ENCODE measurements at places on chromosomes 2 and 18.

GRCh38 chr2:96134421-96134820, 3.9 kb downstream of the ASTL start:
- no peak for DNase-seq

DNA sequence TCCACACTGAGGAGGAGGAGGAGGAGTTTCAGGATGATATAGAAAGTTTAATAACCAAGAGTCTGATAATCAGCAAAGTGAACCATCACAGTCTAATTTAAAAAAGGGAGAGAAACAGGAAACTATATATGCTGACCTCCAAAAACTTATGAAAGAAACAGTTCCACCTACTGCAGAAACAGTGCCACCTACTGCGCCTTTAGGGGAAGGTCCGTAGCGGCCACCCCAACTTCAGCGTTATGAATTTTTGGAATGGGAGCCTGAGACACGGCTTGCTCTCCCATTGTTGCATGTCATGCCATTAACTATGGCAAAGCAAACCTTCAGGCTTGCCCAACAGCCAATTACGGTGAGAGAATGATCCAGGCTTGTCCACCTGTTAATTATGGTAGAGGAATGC, 1719.2 kb upstream of the LRRTM1 start:
- DNase-seq = no peak

- DNase-seq = peak; percentile 53
Observed at GRCh38 chr2:173427887-173428668, 73.4 kb downstream of the CDCA7 start.

DNA sequence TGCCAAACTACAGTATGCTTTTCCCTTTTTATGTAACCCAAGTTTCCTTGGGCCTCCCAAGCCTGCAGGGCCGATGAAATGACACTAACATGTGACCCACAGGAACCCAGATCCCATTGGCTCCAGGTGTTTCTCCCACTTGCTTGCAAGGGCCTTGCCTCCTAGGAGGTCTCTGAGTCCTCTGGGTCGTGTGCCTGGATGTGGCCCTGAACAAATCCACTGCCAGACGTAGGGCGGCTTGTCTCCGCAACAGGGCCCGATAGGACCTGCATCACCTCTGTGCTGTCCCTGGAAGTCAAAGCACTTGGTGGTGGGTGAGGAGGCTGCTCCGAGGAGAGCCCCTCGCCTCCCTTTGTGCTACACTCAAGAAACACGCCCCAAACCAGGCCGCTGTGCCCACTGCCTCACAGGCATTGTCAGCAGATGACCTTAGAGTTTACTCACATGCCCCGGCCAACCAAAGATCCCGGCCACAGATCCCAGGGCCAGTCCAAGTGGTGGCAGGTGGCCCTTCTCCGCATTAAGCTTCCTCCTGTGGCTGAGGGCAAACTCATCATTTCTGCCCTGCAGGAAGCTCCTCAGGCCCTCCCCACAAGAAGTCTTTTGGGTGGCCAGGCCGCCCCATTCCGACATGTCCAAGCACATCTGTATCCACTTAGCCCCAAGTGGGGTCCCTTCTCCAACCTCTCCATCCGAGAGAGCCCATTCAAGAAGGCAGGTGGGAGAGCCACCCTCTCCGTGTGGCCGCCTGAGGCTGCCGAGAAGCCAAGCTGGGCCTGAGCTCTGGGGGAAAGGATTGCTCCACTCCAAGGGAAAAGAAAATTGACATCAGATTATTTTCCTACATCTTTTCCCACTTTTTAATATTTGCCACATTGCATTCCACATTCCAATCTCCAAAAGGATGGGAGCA, 76.7 kb downstream of the GFPT1 start:
- DNase-seq = no peak

- DNase-seq = no peak
Observed at GRCh38 chr2:206328974-206329373, 54.5 kb downstream of the ZDBF2 start.

DNA sequence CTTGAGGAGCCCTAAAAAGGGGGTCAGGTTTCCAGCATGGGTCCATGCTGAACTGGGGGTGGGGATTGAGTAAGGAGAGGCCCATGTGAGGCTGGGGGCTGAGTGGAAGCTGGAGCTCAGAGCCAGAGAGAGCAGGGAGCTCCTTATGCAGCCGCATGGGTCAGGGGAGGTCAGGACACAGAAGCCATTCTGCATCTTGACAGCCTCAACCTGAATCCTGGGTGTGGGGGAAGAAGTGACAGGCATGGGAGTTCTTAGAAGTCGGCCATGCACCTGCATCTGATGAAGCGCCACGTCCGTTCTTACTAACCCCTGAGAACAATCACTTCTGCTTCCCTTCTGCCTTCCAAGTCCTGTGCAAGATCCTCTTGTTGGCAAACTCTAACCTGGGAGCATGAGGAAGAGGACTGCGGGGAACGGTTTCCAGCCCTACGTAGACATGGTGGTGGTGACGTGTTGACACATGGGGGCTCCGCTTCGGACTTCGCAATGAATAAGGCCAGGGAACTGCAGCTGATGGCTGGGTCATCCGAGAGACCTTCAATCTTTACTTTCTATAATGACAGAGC, 22.3 kb downstream of the GNLY start:
- DNase-seq = no peak

- DNase-seq = no peak
Observed at GRCh38 chr2:168355779-168356476, 100.1 kb upstream of the CERS6 start.

GRCh38 chr2:235868224-235868623, 300.0 kb downstream of the GBX2 start:
- no peak for DNase-seq

GRCh38 chr2:237996021-237996593, 29.3 kb downstream of the UBE2F start:
- peak; percentile 75 for DNase-seq

DNA sequence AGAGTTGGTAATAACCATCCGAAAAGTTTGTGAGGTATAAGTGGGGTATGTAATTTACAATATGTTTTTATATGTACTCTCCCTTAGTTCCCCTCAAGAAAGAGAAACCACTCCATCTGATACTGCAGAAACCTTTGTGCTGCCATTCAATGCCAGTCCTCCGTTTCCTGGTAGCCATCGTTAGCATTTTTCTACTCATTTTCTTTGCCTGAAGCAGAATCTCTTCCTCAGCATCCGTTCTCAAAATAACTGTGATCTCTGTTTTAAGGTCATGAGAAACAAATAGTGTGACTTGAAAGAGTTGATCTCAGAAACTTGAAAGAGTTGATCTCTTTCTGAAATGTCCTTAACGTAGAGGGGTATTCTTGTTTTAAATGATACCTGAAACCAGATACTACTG, 996 bp downstream of the PTCD3 start:
- peak; percentile 23 for DNase-seq

DNA sequence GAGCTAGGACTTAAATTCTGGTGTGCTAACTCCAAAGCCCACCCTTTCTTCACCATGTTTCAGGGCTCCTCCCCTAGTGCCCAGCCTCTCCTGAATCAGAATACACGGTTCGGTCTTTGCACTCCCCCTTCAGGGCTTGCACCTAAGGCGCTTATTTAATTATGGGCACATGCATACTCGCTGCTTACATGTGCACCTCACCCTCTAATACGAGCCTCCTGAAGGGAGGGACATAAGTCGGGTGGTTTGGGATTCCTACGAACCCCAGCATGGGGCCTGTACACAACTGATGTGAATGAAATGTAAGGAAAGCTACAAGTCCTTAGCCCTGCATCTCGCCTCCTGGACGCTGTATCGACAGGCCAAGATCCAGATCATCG, 435 bp downstream of the IFT172 start:
- DNase-seq = peak; percentile 64

GRCh38 chr2:161414042-161415033, 1.8 kb upstream of the TBR1 start:
- DNase-seq = peak; percentile 67

GRCh38 chr2:6674381-6674780, 191.3 kb downstream of the CMPK2 start:
- no peak for DNase-seq
